PC-9 (cell line): ENCODE measurements at places on chromosomes 3 and 15.

DNA sequence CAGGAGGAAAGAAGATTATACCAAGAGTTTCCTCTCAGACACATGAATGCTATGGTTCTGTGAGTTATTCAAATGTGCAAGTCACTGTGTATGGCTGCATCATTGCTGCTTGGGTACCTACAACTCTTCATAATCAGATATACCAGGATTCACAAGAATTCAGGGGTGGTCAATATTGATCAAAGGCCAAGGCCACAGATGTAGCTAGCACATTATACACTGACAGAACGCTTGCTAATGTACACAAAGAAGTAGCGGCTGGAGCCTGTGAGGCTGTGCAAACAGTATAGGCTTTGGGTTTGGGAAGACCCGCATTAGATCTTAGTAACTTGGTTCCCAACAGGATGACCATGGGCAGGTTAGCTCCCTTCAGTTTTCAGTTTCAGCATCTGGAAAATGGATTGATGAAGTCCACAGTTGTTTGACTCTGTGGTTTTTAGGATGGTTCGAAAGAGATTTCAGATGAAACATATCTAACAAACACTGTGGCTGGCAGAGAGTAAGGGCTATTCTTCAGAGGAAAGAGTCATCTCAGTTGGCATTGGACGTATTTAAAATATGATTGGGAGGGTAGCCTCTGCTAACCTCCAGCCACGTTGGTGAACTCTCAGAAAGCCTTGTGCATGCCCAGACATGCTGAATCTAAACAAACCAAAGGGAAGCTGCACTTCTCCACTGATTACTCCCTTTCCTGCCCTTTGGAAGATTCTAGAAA, 748.7 kb upstream of the CFAP20DC start:
- DNase-seq = no peak

- DNase-seq = no peak
These were observed 7.7 kb downstream of the ITPKA start for GRCh38 chr15:41501191-41501917.

DNA sequence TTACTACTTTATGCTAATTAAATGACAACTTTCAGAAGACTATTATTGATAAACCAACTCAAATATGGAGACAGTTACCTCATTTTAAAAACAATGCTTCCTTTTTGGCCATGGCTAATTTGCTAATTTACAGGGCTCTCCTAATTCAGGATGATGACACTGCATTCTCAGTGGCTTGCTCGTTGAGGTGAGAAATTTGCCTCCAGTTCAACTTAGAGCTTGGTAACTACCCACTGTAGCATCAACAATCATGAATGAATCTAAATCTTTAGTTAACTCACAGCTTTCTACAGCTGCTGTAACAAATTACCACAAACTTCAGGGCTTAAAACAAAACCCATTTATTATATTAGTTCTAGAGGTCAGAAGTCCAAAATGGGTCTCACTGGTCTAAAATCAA, 14.0 kb downstream of the PBRM1 start:
- no peak for DNase-seq

DNA sequence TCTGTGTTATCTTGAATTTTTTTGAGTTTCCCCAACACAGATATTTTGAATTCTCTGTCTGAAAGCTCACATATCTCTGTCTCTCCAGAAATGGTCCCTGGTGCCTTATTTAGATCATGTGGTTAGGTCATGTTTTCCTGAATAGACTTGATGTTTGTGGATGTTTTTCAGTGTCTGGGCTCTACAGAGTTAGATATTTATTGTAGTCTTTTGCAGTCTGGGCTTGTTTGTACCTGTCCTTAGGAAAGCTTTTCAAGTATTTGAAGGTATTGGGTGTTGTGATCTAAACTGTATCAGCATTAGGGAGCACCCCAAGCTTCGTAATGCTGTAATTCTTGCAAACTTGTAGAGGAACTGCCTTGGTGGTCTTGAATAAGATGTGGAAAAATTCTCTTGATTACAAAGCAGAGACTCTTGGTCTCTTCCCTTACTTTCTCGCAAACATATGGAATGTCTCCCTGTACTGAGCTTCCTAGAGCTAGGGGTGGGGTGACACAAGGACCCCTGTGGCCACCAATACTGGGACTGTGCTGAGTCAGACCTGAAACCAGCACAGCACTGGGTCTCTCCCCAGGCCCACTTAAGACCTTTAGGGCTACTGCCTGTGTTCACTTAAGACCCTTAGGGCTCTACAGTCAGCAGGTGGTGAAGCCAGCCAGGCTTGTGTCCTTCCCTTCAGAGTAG, 26.5 kb downstream of the TM4SF18 start:
- DNase-seq = no peak

- no peak for DNase-seq
These were observed 31.9 kb downstream of the SLMAP start for GRCh38 chr3:57787867-57788623.

- no peak for DNase-seq
These were observed 44.3 kb downstream of the TRIM69 start for GRCh38 chr15:44780608-44781007.

DNA sequence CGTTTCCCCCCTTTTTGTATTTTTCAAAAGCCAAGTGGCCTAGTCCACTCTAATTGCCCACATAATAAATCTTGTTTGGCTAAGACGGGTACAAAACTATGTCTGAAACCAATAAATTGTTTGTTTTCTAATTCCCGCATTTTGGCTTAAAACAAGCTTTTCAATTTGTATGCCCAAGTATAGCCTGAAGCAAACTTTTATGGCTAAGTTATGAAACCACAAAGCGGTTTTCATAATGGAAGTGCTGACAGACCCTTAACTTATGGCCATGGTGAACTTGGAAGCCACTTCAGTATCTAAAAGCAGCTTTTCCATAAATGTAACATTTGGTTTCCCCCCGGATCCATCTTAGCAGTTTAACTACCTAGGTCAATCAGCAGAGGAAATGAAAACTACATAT, 29.9 kb upstream of the POLR2M start:
- DNase-seq = no peak

DNA sequence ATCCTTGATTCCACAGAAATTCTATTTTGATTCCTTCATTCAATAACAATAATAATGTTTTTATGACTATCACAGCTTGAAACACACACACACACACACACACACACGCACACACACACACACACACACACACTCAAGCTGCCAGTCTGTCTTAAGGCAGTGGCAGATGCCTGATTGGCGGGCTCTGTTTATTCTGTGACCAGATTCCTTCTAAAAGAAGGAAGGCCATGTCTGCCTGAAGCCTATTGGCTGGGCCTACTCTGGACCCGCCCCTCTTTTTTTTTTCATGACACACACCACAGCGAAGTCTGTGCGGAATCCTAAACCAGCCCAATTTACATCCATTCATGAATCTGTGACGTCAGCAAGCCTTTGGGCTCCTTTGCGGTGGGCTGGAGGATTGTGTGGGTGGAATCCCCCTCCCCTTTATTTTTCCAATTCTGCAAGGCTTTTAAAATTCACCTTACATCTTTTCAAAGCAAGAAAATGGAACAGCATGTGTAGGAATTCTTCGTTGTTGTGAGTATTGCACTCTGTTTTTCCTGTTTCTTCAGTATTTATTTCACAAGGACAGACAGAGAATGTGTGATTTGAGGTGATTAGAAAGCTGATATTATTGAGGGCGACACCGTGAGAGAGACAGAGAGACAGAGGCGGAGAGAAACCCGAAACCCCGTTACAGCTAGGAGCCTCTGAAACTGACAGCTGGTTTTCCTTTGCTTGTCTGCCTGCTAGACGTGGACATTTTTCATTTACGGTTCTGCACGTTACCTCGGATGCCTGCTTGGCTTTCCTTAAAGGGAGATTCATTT, at the start of gene MAP3K13:
TSS of gene MAP3K13 (plus strand) at position 287 of the 812 bp plus-strand sequence. CDS start 65,446 bp downstream, outside the sequence.
- DNase-seq = peak; percentile 99

DNA sequence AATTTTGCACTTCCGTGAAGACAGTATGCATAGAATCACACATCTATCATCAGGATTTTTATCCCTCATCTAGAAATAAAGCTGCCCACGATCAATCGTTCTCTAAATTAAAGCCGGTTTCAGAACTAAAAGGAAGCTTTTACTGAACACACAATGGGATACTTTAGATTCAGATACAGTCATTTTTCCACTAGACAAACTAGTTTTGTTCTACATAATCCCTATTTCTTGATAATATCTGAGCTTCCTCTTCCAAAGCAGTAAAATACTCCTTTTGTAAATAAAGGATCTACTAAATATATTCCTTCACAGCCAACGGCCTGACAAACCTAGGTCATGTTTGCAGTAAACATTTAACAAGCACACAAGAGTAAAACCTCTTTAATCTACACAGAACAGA, 2.0 kb upstream of the GANC start:
- DNase-seq = no peak

GRCh38 chr15:76941636-76942035, 10.1 kb downstream of the RCN2 start:
- DNase-seq = no peak

DNA sequence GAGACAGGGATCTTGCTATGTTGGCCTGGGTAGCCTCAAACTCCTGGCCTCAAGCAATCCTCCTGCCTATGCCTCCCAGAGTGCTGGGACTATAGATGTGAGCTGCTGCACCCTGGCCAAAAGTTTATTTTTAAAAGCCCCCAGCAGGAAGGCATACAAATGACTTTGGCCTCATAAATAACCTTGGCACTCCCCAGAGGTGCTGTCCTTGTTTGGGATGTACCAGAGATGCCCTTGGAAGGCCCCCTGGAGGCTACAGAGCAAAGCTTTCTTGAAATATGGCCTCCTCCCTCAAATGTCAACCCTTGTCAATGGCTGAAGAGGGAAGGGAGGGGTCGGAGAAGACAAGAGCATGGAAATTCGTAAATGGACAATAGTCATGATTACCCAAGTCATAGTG, 14.0 kb upstream of the RTP3 start:
- no peak for DNase-seq

- DNase-seq = peak; percentile 35
These were observed 25.7 kb downstream of the FSIP1 start for GRCh38 chr15:39756806-39757522.

DNA sequence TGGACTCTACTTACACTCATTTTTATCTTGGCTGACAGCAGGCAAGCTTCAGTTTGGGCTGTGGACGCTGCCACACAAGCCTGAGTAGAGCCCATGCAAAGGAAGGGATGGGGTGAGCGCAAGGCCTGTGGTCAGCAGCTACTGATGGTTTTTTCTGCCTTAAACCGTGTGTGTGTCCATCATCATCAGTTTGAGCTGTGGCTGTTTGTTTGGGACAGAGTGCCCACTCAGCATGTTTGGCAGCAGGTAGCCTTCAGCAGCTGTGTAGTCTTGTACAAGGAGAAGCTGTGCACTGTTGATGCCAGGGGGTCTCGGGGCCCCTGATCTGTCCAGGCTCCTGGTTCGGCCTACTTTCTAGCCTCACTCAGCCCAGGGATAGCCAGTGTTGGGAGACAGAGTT, 3.5 kb downstream of the RBM15B start:
- DNase-seq = no peak

GRCh38 chr3:13192471-13193213, 119.4 kb upstream of the IQSEC1 start:
- no peak for DNase-seq

DNA sequence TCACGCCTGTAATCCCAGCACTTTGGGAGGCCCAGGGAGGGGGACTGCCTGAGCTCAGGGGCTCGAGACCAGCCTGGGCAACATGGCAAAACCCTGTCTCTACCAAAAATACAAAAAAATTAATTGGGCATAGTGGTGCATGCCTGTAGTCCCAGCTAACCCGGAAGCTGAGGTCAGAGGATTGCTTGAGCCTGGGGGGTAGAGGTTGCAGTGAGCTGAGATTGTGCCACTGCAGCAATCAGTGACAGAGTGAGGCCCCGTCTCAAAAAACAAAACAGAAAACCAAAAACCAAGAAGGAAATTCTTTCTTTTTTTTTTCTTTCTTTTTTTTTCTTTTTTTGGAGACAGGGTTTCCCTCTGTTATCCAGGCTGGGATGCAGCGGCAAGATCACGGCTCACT, 3.5 kb downstream of the SPATA12 start:
- DNase-seq = no peak

DNA sequence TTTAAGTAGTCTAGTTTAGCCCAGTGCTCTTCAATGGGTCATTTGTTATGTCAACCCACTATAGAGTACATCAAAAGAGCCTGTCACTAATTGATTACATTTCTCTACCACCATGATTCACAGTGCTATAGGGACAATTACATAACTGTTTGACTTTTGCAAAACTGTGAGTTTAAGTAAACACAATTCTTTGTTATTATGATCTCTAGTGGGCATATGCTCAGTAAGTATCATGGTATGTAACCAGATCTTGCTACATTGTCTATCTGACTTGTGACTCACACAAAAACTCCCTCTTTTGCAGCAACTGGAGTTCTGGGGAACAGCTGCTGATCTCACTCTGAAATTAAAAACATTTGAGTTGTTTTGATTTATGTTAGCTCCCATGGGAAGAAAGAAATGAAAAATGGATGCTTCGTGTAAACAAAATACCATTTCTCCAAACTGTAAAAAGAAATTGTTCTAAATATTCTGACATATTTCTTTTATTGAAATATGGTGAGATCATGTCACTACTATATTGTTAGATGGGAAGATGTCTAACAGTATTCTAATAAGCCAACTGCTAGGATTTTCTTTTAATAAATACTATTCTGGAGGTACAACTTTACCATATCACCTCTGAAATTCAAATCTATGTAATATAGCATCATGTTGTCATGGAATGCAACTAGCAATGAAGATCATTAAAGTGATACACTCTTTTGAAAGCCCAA, 470.4 kb downstream of the ROBO1 start:
- DNase-seq = peak; percentile 5

- peak; percentile 87 for DNase-seq
These were observed 51.9 kb upstream of the MUC13 start for GRCh38 chr3:124986192-124987143.

- DNase-seq = no peak
These were observed 7.6 kb downstream of the EPHB3 start for GRCh38 chr3:184568924-184569829.
